NCI-H510A treated with DMSO at 0.1 percent for 48 hours (cell line): ENCODE measurements at places on chromosomes 4 and X.

GRCh38 chrX:12441381-12442128 is 303.3 kb downstream of the FRMPD4 start:
- DNase-seq, result no peak

DNA sequence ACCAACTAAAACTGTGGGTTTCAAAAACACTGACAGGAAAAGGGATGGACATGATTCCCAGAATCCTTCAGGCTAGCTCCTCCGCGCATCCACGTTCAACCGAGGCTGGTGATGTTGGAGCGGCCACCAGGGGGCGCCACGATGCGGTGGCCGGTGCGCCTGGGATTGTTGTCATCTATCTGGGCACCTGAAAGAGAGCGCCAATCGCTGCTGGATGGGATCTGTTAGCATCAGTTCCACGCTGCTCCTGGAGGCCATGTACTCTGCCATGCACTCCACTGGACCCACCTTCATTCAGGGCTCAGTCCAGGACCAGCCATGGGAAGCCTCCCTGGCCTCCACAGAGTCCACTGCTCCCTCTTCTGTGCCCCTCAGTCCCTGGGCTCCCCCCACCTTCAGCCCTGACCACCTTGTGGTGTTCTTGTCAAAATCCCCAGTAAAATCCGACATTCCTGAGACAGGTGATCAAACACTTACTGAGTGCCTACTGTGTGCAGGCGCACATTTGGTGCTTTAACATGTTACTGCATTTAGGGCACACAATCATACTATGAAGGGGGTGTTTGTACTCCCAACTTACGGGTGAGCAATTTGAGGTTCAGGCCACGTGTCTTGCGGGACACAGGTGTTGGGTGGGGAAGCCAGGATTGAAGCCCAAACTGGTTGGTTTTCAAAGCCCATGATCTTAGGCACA is 71.1 kb downstream of the CRMP1 start:
- no peak for DNase-seq

DNA sequence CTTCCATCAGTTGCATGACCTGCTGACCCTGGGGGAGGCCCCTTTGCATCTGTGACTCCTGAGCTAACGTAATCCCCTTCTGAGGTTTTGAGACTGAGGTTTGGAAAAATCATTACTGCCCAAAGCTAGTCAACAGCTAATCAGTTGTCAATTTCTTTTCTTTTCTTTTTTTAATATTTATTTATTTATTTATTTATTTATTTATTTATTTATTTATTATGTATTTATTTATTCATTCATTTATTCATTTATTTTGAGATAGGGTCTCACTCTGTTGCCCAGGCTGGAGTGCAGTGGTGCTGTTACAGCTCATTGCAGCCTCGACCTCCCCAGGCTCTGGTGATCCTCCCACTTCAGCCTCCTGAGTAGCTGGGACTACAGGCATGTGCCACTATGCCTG is 25.1 kb upstream of the FHL1 start:
- DNase-seq, result no peak

DNA sequence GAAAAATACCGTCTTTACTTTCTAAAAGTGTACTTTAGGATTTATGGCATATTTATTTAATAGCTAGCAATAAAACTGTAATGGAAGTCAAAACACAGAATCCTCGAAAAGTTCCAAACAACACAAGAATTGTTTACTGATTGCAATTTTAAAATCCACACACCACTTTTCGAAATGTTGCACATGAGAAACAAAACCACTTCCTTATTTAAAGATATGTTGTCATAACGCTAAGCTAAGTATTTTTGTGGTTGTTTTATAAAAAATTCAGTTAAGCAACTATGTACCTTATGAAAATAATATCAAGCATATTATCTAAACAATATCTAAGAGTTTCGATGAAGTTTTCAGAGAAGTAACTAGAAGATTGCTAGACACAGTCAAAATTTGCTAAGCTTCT is 344 bp downstream of the TMPRSS11D start:
- DNase-seq, result no peak

DNA sequence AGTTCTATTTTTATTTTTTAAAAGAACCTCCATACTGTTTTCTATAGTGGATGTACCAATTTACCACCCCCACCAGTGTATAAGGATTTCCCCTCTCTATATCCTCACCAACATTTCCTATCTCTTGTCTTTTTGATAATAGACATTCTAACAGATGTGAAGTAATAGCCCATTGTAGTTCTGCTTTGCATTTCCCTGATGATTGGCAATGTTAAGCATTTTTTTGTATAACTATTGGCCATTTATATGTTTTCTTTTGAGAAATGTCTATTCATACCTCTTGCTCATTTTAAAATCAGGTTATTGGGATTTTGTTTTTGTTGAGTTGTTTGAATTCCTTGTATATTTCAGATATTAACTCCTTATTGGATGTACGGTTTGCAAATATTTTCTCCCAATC is 251.1 kb upstream of the HTR2C start:
- no peak for DNase-seq

DNA sequence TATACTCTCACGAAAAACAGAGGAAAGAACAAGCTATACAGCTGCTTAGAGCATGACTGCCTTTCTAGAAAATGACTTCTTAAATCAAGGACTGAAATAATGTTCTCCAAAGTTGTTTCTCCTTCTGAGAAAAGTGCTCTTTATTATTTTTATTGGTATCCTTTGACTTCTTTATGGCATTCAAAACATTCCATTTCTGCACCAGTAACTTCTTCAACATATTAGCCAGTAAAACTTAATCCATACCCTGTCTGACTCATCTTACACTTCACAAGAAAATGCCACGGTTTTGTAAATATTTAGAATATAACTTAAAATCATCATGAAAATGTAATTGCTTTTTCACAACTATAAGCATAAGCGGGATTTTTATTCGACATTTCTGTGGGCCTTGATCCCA is 180.4 kb downstream of the NR3C2 start:
- DNase-seq, result no peak

- DNase-seq, result no peak
Observed at GRCh38 chr4:77104388-77104787, 28.6 kb upstream of the CCNI start.

GRCh38 chrX:12423346-12423745 is 285.1 kb downstream of the FRMPD4 start:
- DNase-seq, result no peak

DNA sequence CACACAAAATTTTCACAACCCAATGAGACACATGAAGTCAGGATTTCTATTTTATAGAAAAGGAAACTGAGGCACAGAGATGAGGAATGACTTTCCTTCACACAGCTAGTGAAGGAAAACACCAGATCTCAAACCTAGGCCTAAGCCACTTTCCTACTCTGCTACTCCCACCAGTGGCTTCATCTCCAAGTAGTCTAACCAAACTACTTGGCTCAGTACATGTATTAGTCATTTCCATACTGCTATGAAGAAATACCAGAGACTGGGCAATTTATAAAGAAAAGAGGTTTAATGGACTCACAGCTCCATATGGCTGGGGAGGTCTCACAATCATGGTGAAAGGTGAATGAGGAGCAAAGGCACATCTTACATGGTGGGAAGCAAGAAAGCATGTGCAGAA is 196.6 kb downstream of the EVC2 start:
- no peak for DNase-seq

- DNase-seq, result no peak
Observed at GRCh38 chr4:67371615-67372014, 173.7 kb downstream of the CENPC start.

GRCh38 chrX:118221270-118221669 is 104.7 kb upstream of the KLHL13 start:
- no peak for DNase-seq

- DNase-seq, result no peak
Observed at GRCh38 chr4:5650040-5650439, 58.3 kb downstream of the EVC2 start.

DNA sequence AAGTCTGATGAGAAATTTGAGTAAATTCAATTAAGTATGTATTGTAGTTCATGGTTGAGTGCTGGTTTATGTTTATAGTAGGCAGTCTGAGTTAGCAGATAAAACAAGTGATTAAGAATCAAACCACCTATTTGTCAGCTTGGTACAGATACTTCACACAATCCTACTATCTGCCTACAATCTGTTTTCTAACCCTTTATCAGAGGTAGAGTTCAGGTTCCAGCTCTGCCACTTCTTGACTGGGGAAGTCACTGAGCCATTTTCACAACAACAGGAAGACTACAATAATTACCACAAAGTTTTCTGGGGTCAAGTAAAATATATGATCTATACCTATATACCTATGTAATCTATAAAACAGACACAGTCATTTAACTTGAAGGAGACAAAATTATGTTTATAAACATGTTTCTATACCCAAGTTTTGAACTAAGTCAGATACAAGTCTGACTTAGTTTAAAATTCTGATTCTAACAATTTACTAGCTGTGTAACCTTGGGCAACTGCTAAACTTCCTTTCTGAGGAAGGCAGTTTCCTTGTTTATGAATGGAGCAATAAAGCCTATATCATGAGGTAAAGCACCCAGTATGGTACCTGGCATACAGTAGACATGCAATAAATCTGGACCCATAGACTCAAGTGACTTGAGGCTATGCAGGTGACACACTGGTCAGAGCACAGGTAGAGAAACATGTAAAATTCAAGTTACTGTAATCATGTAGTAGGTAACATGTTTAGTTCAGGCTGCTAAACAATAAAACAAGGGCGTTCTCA is 37.2 kb upstream of the BDH2 start:
- DNase-seq, result no peak

DNA sequence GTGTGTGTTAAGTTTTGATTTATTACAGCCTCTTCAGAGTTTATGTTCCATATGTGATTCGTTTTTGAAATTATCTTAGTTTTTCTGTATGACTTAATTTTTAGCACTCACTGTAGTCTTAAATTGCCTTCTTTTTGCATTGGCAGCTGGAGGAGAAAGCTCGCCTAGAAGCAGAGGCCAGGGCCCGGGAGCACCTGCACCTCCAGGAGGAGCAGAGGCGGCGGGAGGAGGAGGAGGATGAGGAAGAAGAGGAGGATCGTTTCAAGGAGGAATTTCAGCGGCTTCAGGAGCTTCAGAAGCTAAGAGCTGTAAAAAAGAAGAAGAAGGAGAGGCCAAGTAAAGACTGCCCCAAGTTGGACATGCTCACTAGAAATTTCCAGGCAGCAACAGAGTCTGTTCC is 56.6 kb downstream of the TNIP2 start:
- no peak for DNase-seq

GRCh38 chr4:27048429-27049238 is 188.0 kb downstream of the STIM2 start:
- DNase-seq, result peak; percentile 69

DNA sequence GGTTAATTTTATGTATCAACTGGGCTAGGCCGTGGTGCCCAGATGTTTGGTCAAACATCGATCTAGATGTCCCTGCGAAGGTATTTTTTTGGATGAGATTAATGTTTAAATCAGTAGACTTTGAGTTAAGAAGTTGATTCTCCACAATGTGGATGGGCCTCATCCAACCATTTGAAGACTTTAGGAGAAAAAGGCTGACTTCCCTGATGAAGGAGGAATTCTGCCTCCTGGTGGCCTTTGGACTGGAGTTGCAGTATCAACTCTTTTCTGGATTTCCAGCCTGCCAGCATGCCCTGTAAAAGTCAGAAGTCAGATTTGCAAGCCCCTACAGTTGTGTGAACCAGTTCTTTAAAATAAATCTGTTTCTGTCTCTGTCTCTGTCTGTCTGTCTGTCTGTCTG is 91.4 kb downstream of the STK32B start:
- no peak for DNase-seq

DNA sequence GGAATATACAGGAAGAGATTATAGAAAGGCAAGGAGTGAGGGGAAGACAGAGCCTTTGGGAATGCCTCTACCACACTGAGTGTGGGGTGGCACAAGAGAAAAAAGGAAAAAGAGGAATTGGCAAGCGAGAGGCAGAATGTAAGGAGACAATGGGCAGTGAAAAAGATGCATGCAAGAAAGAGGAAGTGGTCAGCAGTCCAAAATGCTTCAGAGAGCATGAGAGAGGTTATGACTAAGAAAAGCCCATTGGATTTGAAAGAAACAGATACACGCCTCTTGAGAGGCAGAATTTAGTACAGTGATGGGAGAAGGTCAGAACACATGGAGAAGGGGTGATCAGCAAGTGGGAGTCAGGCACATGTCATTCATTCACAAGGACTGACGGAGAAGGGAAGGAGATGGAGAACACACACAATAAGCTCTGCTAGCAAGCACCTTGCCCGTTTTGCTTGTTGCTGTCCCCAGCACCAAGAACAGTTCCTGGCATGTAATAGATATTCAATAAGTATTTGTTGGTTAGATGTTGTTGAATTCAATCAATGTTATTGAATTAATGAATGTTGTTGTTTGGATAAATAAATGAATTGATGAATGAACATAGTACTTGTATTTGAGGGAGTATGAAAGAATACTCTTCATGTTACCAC is 6.3 kb downstream of the DCHS2 start:
- DNase-seq, result no peak

- no peak for DNase-seq
Observed at GRCh38 chr4:145011636-145012035, 86.4 kb downstream of the ANAPC10 start.

DNA sequence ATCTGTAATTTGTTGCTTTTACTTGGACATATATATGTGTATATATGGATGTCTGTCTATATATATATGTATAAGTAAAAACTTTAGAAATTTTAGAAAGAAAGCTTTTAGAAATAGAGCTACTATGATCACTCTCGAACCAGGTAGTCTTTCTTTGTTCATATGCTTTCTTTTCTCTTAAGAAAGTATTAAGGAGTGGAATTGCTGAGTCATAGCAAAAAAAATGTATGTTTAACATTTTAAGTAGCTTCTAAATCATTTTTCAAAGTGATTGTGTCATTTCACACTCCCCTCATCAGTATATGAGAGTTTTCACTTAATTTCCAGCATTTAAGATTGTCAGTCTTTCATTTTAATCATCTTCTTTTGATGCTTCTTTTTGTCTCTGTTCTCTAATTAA is 447.9 kb upstream of the TECRL start:
- DNase-seq, result no peak

DNA sequence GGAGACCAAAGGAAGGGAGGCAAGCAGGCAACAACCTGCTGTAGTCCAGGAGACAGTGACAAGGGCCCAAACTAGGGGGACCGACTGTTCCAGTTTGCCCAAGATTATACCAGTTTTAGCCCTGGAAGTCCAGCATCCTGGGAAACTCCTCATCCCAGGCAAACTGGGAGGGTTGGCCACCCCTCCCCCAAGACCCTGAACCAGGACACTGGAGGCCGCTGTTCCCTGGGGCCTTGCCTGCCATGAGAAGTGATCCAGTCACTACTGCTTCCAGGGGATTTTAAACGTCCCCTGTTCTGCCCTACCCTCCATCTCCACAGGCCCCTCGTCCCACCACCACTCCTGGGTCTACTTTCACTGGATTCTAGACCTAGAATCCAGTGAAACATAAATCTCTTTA is 4.3 kb upstream of the DGAT2L6 start:
- no peak for DNase-seq

GRCh38 chr4:13478707-13479106 is 5.4 kb downstream of the RAB28 start:
- no peak for DNase-seq

- no peak for DNase-seq
Observed at GRCh38 chrX:48719958-48720357, 23.4 kb downstream of the SUV39H1 start.

- DNase-seq, result no peak
Observed at GRCh38 chr4:104128031-104128849, 366.5 kb downstream of the CXXC4 start.

- DNase-seq, result peak; percentile 50
Observed at GRCh38 chr4:130197946-130198345, 1102.0 kb downstream of the C4orf33 start.
